ENCODE measurements at places on chromosomes 12 and 14.
A peak's percentile ranks its signal among the peaks of the same experiment; 100 is the strongest.

DNA sequence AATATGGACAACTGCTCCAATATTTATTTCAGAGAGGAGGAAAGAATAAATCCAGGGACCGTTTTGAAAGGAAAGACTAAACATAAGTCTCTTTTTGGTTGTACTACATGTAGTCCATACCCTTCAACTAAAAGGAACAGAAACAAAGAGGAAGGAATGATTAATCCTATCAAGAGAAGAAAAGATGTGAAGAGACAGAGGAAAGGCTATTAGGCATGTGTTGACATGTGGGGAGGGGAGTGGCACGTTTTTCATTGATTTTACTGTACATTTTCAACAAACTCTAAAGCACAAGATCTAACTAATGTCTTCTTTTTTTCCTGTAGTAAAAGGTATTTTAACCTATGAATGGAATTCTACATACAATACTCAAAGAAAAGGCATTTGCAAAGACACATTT lies 85.6 kb downstream of the NAV3 start:
- DNase-seq = no peak

DNA sequence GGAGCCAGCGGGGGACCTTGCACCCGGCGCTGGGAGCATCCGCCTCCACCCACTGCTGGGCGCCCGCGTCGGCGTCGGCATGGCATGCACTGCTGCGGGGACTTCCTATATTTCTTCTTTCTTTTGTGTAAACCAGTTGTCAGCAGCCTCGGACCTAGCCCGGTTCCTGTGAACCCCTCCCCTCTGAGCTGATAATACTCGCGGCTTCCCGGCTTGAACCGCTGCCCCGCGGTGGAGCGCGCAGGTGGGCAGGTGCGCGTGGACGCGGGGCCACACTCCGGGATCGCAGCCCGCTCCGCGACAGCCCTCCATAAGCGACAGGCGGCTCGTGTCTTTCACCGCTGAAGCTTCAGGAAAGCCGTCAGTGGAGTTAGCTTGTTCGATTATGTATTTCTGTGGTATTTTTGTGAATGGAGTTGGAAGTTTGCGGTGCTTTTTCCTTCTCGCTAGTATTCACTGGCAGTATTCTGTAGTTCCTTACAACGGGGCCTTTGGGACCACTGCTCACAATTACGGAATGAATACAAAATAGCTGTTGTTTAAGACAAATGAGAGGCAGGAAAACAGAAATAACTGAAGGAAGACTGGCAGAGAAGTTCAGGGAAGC lies 870 bp downstream of the BMAL2 start:
- DNase-seq = peak; percentile 30

DNA sequence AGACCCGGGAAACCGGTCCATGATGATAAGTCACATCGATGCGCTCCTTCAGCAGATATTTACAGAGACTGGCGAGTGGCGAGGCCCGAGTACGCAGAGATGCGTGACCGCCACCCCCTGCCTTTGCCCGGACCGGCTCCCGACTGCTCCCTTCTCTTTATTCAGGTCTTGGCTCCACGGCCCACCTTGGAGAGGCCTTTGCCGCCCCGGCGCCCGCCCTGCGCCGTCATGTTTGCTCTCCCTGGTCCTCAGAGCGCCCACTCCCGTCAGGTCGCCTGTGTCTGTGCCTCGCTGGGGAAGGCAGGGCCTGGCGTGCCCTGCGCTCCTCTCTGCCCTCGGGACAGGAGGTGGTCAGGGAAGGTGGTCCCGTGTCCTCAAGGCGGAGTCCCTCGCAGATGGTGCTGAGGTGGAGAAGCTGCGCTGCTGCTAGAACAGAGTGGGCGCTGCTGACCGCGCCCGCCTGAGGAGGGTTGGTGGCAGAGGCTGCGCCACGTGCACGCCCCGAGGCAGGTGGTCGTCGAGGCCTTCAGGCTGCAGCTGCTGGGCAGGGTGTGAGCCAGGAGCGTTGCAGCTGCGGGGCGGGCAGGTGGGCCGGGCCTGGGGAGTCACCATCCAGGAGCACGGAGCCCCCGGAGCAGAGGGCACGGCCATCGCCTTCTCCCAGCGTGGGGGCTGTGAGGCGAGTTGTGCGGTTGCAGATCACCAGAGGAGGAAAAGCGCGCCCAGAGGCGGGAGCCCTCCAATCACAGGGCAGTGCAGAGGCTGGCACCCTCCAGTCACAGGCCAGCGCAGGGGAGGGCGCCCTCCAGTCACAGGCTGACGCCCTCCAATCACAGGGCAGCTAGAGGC lies 27.2 kb downstream of the DDX51 start:
- DNase-seq = no peak

GRCh38 chr14:36718216-36718615 lies 56.6 kb downstream of the PAX9 start:
- no peak for DNase-seq

- no peak for DNase-seq
These were observed 619.4 kb downstream of the CCER1 start for GRCh38 chr12:90335566-90335965.

DNA sequence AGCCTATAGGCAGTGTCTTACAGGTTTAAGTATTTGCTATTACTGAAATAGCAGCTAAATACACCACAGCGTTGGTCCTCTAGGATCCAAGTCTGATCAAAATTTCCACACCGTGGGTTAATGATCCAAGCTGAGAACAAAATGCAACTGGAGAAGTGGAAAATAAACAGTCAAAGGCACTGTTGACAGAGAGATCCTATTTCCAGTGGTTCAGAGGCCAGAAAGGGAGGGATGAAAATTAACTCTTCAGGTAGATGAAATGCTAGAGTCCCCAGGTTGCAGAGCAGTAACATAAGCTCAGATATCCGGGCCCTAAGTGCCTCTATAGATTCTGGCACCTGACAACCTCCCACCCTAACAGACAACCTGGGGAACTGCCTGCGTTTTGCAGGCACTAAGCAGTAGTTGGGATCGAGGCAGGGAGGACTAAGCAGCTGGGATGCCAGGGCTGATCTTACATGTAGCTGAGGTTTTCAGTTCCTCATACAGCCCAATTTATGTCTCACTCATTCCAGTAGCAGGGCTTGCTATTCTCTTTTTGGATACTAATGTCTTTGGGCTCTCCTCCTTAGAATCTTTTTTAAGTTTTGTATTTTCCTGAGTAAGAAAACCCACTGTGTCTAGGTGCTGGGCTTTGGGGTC lies 42.7 kb upstream of the CRACR2A start:
- DNase-seq = peak; percentile 81

GRCh38 chr12:1595026-1595561 lies 713 bp upstream of the FBXL14 start:
- no peak for DNase-seq

DNA sequence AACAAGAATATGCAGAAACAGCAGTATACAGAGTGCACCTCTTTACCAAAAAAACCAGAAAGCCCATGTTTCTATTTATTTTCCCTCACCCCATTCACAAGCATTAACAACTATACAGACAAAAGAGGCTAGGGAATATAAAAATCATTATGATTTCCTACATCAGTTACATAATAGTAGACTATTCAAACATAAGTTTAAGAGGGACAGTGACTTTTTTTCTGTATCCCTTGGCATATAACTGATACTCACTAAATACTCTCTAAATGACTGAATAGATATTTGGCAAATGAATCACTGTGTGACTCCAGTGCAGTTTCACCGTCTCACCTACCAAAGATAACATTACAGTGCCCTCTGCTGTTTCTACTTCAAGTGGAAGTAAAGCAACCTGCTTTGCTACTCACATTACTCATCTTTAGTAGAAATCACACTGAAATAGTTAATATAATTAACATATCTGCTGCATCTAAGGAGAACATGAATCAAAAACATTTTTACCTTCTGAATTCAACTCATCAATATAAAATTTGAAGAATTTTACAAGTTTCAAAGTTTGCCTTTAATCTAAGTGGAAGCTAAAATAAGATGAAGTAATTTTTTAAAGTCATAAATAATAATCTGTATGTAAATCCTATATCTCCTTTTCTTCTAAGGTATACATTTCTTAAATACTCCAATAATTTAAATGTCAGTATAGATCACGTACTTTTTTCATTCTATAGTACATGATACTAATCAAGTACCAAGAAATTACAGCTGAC lies 103.8 kb downstream of the OSBPL8 start:
- DNase-seq = no peak

GRCh38 chr12:124379938-124380754 lies 85.3 kb downstream of the RFLNA start:
- DNase-seq = no peak

DNA sequence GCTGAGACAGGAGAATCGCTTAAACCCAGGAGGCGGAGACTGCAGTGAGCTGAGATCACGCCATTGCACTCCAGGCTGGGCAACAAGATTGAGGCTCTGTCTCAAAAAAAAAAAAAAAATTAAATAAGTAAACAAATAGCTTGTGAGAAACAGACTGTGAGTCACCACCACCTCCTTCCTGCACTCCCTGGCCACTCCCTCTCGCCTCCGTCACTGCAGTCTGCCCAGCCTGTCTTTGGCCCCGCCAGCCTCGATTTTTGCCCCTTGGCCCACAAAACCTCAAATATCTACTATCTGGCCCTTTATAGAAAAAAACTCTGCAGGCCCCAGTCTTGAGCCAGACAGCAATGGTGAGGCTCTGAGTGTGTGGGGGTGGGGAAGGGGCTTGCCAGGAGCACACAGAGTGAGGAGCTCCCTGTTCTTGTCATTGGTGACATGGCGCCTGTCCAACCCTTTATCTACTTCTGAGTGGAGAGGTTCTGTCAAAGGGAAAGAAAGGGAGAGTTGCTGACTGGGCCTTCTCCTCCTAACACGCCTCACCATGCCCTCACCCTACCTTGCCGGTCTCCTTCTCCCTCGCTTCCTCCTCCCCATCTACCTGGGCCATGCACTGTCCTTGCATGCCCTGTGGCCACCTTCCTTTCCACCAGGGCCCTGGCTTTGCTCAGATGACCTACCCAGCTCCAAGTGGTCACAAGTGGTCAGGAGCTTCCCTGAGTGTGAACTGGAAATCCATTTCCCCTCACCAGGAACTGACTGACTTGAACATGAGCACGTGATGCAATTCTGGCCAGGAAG lies 22.1 kb downstream of the LGMN start:
- DNase-seq = no peak

- no peak for DNase-seq
These were observed 2.5 kb downstream of the NR1H4 start for GRCh38 chr12:100476013-100476751.

DNA sequence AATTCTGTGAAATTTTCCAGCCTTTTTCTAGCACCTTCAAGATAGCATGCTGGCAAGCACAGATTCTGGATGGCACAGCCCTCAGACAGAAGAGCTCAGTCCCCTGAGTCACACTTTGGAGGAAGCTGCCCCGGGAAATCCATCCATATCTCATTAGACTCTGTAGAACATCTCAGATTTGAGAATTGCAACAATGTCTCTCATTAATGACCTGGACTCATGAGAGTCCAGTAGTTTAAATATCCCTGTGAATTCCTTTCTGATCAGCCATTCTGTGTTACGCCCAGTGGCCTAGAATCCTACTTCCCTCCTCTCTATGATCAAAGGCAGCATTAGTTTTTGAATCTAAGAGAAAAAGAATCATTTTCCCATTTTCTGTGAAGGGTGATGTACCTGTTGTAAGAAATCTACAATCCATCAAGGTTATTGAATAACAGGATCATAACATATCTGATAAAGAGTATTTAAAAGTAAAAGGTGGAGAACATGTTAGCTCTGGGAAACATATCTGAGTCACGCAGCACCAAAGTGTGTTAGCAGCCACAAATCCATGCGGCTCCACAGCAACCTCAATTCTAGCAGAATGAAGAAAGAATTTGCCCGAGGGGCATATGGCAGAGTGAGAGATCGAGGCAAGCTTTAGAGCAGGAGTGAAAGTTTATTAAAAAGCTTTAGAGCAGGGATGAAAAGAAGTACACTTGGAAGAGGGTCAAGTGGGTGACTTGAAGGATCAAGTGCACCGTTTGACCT lies 855.6 kb upstream of the TMEM132C start:
- no peak for DNase-seq
